ENCODE measurements at places on chromosomes 2 and 18.

DNA sequence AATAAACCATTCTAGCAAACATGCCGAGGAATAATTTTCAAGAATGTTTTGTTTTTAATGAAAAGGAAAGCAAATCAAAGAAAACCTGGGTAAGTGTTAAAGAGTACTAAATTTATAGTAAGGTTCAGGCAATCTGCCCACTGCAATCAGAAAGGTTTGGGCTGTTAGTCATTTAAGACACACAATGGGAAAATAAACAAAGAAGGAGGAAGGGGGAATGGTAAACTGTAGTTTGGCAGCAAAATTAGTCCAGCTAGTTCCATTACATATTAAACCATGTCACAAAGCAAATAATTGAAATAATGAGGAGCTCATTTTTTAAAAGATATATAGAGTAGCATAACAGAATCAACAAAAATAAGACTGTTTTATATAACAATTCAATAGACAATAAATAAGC is 87.5 kb upstream of the COPS8 start:
- peaks cover 7% of the 10 kb centered on the region for H3K27me3 ChIP-seq
- no peaks in the 10 kb centered on the region for H3K4me1 ChIP-seq
- H3K27ac ChIP-seq, result no peak overlapping the region
- no peak for DNase-seq
- H3K4me3 ChIP-seq, result no peak overlapping the region
- H3K36me3 ChIP-seq, result no peaks in the 10 kb centered on the region

GRCh38 chr2:155203178-155203577 is 504.7 kb downstream of the KCNJ3 start:
- no peaks in the 10 kb centered on the region for H3K27me3 ChIP-seq
- no peak overlapping the region for H3K4me3 ChIP-seq
- H3K4me1 ChIP-seq, result no peaks in the 10 kb centered on the region
- H3K27ac ChIP-seq, result no peak overlapping the region
- no peaks in the 10 kb centered on the region for H3K36me3 ChIP-seq

- peaks cover 9% of the 10 kb centered on the region for H3K36me3 ChIP-seq
- H3K27me3 ChIP-seq, result no peaks in the 10 kb centered on the region
- H3K27ac ChIP-seq, result no peak overlapping the region
- DNase-seq, result no peak
- no peak overlapping the region for H3K4me3 ChIP-seq
Observed at GRCh38 chr2:86520153-86520552, 43.1 kb downstream of the CHMP3 start.

GRCh38 chr2:166230024-166230723 is 102.4 kb upstream of the SCN1A start:
- H3K4me3 ChIP-seq, result no peak overlapping the region
- H3K36me3 ChIP-seq, result no peaks in the 10 kb centered on the region
- no peaks in the 10 kb centered on the region for H3K27me3 ChIP-seq
- H3K27ac ChIP-seq, result no peak overlapping the region
- DNase-seq, result no peak
- no peaks in the 10 kb centered on the region for H3K4me1 ChIP-seq

DNA sequence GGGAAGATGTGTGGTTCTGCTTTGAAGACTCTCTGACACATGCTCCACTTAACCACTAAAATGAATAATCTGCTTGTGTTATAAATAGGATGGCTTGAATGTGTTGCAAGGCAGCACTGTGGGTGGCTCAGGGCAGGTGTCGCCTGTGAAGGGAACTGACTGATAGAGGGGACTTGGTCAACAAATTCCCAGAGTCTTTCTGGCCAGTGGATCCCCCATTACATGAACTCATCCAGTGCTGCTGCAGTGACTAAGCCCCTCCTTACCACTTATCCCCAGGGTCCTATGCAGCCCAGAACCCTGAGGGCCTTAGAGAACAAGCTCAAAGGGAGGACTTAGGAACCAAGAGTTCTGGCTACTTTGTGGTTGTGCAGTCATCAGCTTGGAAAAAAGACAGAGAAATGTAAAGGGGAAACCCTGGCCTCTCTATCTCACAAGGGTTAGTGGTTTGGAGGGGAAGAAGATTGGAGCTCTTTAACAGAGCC is 226.2 kb upstream of the TNP1 start:
- H3K27ac ChIP-seq, result no peak overlapping the region
- peaks cover 16% of the 10 kb centered on the region for H3K27me3 ChIP-seq
- H3K4me1 ChIP-seq, result peaks cover 24% of the 10 kb centered on the region
- no peaks in the 10 kb centered on the region for H3K36me3 ChIP-seq

DNA sequence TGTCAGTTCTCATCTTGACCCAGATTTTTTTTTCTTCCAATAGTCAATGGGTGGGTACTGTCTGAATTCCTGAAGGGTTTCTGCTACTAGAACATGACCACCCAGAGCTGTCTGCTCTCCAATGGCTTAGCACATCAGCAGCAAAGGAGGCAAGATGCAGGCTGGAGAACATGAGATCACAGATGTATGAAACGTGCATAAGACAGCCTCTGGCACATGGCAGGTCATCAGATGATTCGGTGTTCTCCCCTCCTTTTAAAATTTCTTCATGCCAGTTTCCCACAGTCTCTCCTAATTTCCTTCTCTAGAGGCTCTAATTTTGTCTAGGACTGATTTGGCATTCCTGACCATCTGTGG is 359.3 kb upstream of the TNP1 start:
- H3K4me1 ChIP-seq, result peaks cover 20% of the 10 kb centered on the region
- H3K27ac ChIP-seq, result no peak overlapping the region
- no peak overlapping the region for H3K4me3 ChIP-seq
- no peak for DNase-seq

DNA sequence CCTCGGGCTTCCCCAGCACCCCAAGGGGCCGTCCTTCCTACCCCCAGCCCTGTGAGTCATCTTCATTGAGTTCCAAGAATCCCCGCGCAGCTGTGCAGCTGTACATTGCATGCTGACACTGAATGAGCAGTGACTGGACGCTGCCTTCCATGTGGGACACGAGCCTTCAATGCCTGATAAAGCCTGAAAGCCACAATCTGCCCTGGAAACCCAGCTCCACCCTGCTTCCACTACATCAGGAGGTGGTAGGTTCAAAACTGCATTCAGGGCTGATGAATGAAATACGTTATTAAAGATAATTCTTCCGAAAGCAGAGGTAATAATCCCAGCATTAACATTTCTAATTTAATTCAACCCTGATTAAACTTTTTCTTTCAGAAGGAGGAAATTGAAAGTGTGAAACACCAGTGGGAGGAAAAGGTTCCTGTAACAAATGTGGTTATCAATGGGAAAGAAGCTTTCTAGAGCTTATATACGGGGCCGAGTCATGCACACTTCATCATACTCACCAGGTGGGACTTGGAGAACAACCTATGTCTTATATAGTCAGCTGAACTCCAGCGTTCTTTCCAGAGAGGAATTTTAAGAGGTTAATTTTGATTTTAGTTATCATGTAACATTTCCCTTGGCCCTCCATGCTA is 360.1 kb downstream of the LPIN1 start:
- no peak overlapping the region for H3K4me3 ChIP-seq
- no peaks in the 10 kb centered on the region for H3K36me3 ChIP-seq
- H3K27me3 ChIP-seq, result peaks cover 2% of the 10 kb centered on the region

DNA sequence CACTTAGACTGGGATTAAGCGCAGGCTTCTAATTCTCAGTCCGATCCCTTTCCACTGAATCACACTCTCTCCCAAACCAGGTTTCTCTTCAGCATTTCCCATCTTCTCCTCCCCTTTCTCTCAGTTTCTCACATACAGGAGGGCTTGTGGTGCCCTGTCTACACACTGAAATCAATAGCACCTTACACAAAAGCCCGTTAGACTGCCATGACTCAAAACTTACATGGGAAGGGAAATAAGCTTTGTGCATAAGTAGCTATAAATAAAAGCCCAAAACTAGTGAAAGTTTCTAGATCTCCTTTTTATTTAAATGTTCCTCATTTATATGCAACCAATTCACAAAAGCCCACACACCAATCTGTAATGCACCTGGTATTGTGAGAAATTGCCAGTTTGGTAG is 318.4 kb downstream of the TXNL1 start:
- no peak for DNase-seq
- no peak overlapping the region for H3K4me3 ChIP-seq
- no peaks in the 10 kb centered on the region for H3K36me3 ChIP-seq
- H3K27ac ChIP-seq, result no peak overlapping the region

GRCh38 chr2:112542984-112543661 is 858 bp downstream of the POLR1B start:
- H3K27ac ChIP-seq, result no peak overlapping the region
- no peaks in the 10 kb centered on the region for H3K27me3 ChIP-seq
- peak; percentile 22 for DNase-seq
- H3K36me3 ChIP-seq, result peaks cover 13% of the 10 kb centered on the region
- no peak overlapping the region for H3K4me3 ChIP-seq

- no peak overlapping the region for H3K27ac ChIP-seq
- H3K4me1 ChIP-seq, result no peaks in the 10 kb centered on the region
- no peaks in the 10 kb centered on the region for H3K36me3 ChIP-seq
- H3K27me3 ChIP-seq, result no peaks in the 10 kb centered on the region
- H3K4me3 ChIP-seq, result no peak overlapping the region
Observed at GRCh38 chr2:21382701-21383520, 259.1 kb downstream of the TDRD15 start.

GRCh38 chr2:236133410-236134012 is 34.7 kb downstream of the GBX2 start:
- H3K27ac ChIP-seq, result no peak overlapping the region
- no peaks in the 10 kb centered on the region for H3K36me3 ChIP-seq
- no peaks in the 10 kb centered on the region for H3K27me3 ChIP-seq
- no peak overlapping the region for H3K4me3 ChIP-seq
- DNase-seq, result no peak

Data from activated CD4-positive, alpha-beta memory T cell treated with anti-CD3 and anti-CD28 coated beads, Interleukin-2, amount 10 ng/mL, durations not matched to agents 7 days and 5 days (primary cell).